Sigmoid colon (tissue), 7 donors: ENCODE measurements at places on chromosomes 5 and 9. TPM values are rescaled to one million over a fixed set of nuclear protein-coding genes. Genes with fewer than 3 reads are reported as not detected.

The KIAA0825 gene
- 3.8 TPM for total RNA-seq

The GABRA6 gene
- not detected for total RNA-seq

The NSG2 gene
- 10.0 TPM for total RNA-seq

The SEMA5A gene
- total RNA-seq = 1.8 TPM

The GBGT1 gene
- 31.1 TPM for total RNA-seq

DNA sequence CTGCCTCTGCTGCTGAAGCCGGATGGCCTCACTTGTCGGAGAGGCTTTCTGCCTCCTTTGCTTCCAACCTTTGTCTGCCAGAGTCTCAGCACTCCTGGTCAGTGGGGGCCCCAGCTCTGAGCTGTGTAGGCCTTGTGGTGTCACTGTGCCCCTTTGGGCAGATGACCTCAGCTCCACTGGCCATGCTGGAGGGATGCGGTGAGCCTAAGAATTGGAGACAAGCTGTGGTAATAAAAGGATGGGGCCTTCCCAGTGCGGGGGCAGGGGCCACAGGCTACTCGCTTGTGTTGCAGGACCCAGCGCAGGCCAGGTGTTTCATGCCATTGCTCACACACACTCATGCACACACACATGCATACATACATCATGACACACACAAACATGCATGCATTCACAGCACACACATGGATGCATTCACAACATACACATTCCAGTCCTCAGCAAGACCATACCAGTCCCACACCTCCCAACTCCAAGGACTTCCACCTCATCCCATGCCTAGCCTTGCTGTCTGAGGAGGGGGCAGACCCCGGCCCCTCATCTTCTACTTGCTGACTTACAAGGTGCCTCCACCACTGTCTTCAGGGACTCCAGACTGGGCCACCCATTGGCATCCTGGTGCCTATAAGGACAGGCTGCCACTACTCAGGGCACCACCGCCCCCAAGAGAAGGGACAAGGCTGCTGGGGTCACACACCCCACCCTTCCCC lies 237.7 kb downstream of the SYK start:
- DNase-seq = no peak

GRCh38 chr5:133322743-133323142 lies 270.9 kb downstream of the HSPA4 start:
- no peak for DNase-seq

- no peak for DNase-seq
Measured at GRCh38 chr5:37495210-37495609, 116.1 kb downstream of the WDR70 start.

- DNase-seq = no peak
Measured at GRCh38 chr5:18036531-18036930, 402.3 kb downstream of the TAF11L14 start.

DNA sequence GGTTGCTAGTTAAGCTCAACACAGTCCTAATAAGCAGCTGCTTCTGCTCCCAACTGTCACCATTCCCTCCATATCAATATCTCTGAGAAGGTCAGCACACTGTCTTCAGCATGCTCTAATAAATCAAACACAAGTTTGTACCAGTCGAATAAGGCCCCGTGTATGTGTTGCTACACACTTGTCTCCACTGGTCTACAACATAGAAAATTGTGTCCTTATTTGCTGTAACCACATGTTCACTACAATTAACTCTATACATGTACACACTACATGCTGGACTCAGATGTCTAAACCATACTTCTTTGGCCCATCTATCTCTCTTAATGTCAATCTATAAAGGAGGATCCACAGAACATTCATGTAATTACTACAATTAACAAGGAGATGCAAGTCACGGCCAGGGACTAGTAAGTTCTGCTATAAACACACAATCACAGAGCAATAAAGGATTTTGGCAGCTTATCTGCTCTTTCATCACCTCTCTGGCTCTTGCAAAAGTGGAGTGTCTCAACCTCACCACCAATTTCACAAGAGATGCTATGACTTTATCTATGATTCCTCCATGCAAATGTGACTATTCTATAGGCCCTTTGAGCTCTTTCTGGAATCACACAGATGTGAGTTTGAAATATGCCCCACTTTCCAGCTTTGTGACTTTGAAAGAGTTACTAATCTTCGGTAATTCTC lies 143.9 kb downstream of the SEMA5A start:
- no peak for DNase-seq

- peak; percentile 76 for DNase-seq
Measured at GRCh38 chr9:127132921-127133647, 10.6 kb upstream of the ANGPTL2 start.

DNA sequence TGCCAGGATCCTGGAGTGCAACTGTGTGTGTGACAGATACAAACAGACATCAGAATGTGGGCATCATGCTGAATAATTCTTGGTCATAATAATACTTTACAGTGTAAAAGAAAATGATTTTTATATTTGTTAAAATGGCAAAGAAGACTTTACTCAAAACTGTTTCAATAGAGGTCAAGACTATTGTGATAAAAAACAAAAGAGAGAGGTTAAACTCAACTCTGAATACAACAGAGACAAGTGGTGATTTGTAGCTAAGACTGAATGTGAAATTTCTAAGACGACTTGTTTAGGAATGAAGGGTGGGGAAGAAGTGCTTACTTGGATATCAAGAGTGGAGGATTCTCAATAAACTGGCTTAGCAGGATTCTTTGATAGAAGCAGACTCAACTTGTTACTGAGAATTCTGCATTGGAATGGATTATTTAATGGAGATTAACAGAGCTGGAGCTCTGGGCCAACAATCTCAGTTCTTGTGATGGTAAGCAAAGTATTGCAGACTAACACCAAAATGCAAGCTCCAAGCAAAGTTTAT lies 457.4 kb upstream of the CDH18 start:
- DNase-seq = no peak

DNA sequence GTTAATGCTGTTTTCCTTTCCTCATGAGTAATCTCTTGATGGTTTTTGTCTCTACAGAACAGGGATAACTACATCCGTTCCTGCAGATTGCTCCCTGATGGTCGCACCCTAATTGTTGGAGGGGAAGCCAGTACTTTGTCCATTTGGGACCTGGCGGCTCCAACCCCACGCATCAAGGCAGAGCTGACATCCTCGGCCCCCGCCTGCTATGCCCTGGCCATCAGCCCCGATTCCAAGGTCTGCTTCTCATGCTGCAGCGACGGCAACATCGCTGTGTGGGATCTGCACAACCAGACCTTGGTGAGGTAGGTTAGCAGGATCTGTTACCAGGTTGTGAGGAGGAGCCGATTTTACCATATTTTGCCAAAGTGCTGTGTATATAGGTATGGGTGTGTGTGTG lies 148.2 kb downstream of the TLE4 start:
- no peak for DNase-seq

DNA sequence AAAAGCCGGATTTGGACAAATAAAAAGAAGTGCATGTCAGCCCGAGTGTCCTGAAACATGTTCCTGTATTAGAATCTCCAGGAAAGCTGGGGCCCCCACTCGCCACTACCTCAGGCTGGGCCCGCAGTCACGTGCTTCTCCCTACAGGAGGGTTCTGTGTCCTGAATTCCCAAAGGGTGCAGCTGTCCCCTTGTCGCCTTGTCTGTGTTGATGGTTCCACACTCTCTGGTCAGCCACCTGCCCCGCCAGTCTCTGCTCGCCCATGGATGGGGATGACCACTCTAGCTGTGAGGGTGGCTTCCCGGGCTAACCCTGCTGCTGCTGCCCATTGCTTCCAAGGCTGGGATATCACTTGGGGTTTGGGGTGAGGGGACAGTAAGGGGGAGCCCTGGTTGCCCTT lies 3.1 kb upstream of the TMEM250 start:
- DNase-seq = no peak

GRCh38 chr5:27876071-27876470 lies 837.7 kb upstream of the CDH9 start:
- no peak for DNase-seq

DNA sequence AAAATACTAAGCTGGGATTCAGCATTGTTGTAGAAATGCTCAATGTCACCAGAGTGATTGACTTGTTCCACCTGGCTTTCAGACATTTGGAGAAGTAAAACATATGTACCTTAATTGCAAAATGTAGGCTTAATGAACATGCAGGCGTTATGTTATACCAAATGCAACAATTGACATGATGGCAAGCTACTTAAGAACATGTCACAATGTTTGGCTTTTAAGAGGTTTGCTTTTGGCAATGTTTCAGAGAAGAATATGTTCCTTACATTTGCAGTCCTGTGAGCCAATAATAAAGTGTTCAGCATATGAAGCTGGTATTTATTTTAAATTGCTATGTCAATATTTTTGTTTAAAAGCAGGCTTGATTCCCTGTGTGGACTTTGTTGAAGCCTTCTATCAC lies 111.7 kb upstream of the NUDT12 start:
- no peak for DNase-seq

DNA sequence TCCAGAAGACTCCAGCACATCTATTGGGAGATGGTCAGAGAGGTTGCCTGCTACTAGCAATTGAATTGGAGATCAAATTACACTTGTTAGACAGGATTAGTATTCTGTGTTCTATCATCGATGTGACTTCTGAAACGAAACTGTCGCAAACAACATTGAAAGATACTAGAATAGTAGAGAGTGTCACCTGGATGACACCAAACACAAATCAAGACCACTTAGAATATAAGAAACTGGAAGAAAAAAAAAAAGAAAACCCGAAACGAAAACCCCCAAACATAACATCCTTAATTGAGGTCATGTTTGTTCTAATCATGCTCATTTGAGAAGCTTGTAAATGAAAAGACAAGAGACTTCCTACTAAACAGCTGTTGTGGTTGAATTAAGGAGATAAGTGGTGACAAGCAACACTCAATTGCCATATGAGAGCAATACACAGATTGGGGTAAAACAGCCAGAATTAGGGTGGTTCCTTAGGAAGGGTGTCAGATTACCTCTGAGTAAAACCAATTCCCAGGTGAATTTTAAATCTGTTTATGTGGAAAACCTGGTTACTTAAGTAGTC lies 97.6 kb downstream of the BASP1 start:
- DNase-seq = no peak

GRCh38 chr5:81286059-81286617 lies 15.2 kb upstream of the ZCCHC9 start:
- no peak for DNase-seq

GRCh38 chr5:93342563-93343061 lies 238.4 kb downstream of the NR2F1-AS1 start:
- no peak for DNase-seq

- peak; percentile 85 for DNase-seq
Measured at GRCh38 chr9:72363908-72364678, 915 bp downstream of the ZFAND5 start.

GRCh38 chr5:1510631-1511030 lies 13.1 kb downstream of the LPCAT1 start:
- DNase-seq = peak; percentile 59
